ENCODE measurements at places on chromosomes 7 and 10.

DNA sequence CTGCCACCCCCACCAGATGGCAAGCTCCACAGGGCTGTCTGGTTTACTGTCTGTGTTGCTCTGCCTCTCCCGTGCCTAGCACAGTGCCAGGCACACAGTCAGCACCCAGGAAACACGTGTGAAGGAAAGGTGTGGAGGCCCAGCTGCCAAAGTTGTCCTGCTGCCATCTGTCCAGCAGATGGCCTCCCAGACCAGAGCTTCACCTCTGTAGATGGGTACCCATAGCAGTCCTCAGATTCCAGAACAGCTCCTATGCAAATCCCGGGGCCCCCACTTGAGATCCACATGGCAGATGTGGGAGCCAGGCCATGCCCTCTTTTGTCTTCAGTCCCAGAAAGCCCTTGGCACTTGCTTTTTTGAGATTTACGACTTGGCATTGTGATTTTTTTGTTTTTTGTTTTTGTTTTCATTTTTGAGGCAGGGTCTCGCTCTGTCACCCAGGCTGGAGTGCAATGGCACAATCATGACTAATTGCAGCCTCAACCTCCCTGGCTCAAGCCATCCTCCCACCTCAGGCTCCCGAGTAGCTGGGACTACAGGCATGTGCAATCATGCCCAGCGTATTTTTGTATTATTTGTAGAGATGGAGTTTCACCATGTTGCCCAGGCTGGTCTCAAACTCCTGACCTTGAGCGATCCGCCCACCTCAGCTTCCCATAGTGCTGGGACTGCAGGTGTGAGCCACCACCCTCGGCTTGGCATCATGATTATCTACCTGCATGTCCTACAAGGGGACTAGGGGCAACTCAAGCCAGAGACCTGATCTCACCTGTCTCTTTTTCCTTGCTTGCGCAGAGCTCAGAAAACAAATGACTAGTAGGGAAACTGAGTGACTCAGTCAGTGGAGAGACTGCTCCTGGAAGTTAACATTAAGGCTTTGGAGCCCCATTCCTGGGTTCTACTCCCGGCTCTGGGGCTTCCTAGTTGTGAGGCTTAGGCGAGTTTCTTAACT is 16.9 kb upstream of the PALD1 start:
- H3K27me3 ChIP-seq, result peaks cover 10% of the 10 kb centered on the region
- peaks cover 3% of the 10 kb centered on the region for H3K4me1 ChIP-seq
- H3K36me3 ChIP-seq, result no peaks in the 10 kb centered on the region
- DNase-seq, result peak; percentile 75
- H3K27ac ChIP-seq, result no peak overlapping the region

GRCh38 chr7:81367326-81367931 is 402.4 kb downstream of the HGF start:
- DNase-seq, result no peak
- H3K27me3 ChIP-seq, result no peaks in the 10 kb centered on the region
- no peak overlapping the region for H3K4me3 ChIP-seq
- H3K27ac ChIP-seq, result no peak overlapping the region
- H3K4me1 ChIP-seq, result peaks cover 3% of the 10 kb centered on the region

DNA sequence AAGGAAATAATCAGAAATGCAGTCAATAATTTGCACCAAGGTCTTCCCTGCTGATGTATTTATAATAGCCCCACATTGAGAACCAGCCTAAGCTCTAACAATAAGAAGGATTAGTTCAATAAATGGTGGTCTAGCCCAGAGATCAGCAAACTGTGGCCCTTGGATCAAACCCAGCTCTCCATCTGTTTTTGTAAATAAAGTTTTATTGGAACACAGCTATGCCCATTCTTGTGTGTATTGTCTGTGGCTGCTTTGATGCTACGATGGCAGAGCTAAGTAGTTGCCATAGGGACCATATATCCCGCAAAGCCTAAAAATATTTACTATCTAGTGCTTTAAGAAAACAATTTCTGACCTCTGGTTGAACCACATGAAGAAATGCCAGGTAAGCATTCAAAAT is 154.9 kb downstream of the EMX2 start:
- H3K27ac ChIP-seq, result no peak overlapping the region
- no peak for DNase-seq
- no peaks in the 10 kb centered on the region for H3K27me3 ChIP-seq
- H3K4me1 ChIP-seq, result no peaks in the 10 kb centered on the region
- no peaks in the 10 kb centered on the region for H3K36me3 ChIP-seq

- peaks cover 39% of the 10 kb centered on the region for H3K4me1 ChIP-seq
- H3K4me3 ChIP-seq, result peak overlapping the region; percentile 23
- DNase-seq, result peak; percentile 90
- peak overlapping the region; percentile 90 for H3K27ac ChIP-seq
- peaks cover 12% of the 10 kb centered on the region for H3K36me3 ChIP-seq
These were observed 103.8 kb downstream of the TCF7L2 start for GRCh38 chr10:113053881-113054280.

- no peak overlapping the region for H3K27ac ChIP-seq
- no peaks in the 10 kb centered on the region for H3K27me3 ChIP-seq
These were observed 9.6 kb downstream of the PDZD8 start for GRCh38 chr10:117365612-117366011.

- no peak overlapping the region for H3K27ac ChIP-seq
- peak; percentile 15 for DNase-seq
- no peaks in the 10 kb centered on the region for H3K36me3 ChIP-seq
- no peaks in the 10 kb centered on the region for H3K27me3 ChIP-seq
- H3K4me1 ChIP-seq, result no peaks in the 10 kb centered on the region
These were observed 84.3 kb downstream of the GLRX3 start for GRCh38 chr10:130220251-130221185.

GRCh38 chr10:43781480-43782361 is 133.0 kb upstream of the ZNF32 start:
- DNase-seq, result no peak
- no peaks in the 10 kb centered on the region for H3K4me1 ChIP-seq
- no peak overlapping the region for H3K4me3 ChIP-seq
- no peaks in the 10 kb centered on the region for H3K27me3 ChIP-seq
- H3K36me3 ChIP-seq, result no peaks in the 10 kb centered on the region
- no peak overlapping the region for H3K27ac ChIP-seq

DNA sequence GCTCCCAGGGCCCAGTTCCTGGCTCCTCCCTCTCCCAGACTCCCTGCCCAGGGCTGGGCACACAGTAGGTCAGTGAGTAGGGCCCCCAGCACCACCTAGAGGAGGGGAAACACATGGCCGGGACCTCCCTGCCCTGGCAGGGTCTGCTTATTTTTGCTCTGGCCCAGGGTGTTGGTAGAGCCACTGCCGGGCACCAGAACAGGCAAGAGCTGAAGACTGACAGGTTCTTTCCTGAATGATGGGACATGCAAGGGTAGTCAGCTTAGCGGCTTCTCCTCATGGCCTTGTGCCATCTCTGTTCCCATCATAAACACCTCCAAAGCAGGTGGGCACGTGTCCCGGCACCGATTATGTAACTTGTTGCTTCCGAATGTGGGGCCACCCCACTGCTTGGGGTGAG is 86.5 kb downstream of the NEURL1 start:
- no peaks in the 10 kb centered on the region for H3K27me3 ChIP-seq
- no peak overlapping the region for H3K4me3 ChIP-seq
- DNase-seq, result peak; percentile 74
- H3K4me1 ChIP-seq, result no peaks in the 10 kb centered on the region

- no peaks in the 10 kb centered on the region for H3K4me1 ChIP-seq
- no peak for DNase-seq
- H3K27me3 ChIP-seq, result no peaks in the 10 kb centered on the region
- H3K36me3 ChIP-seq, result no peaks in the 10 kb centered on the region
These were observed 26.6 kb upstream of the WNT8B start for GRCh38 chr10:100436255-100436654.

GRCh38 chr10:71521504-71522441 is 125.1 kb downstream of the CDH23 start:
- H3K4me3 ChIP-seq, result no peak overlapping the region
- no peak overlapping the region for H3K27ac ChIP-seq

GRCh38 chr10:18140149-18140956 is at the start of gene CACNB2:
Gene CACNB2, plus strand, starts transcription at chr10:18140424.
- H3K4me3 ChIP-seq, result peak within 1 kb of the TSS; percentile 86
- H3K36me3 ChIP-seq, result no peaks in the 10 kb centered on the region
- no peak within 1 kb of the TSS for H3K27ac ChIP-seq
- H3K4me1 ChIP-seq, result peaks cover 2% of the 10 kb centered on the region

DNA sequence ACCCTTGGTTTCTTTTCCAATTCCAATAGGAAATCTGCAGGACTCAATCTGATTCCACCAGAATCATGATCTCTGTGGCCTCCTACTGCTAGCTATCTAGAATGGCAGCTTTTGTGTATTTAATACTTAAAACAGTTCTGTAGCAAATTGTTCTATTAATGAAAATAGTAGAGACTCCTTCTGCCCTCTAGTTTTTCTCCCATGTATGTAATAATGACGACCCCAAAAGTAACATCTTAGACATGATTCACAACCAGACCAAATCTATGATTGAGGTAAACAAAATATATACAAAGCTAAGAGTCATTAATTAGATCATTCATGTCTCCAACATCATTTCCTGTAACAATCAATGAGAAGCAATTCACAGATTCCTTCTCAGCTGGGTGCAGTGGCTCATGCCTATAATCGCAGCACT is 259.1 kb upstream of the MKLN1 start:
- no peaks in the 10 kb centered on the region for H3K36me3 ChIP-seq
- DNase-seq, result no peak
- no peaks in the 10 kb centered on the region for H3K27me3 ChIP-seq
- H3K4me3 ChIP-seq, result no peak overlapping the region
- no peak overlapping the region for H3K27ac ChIP-seq

- no peaks in the 10 kb centered on the region for H3K27me3 ChIP-seq
- H3K4me3 ChIP-seq, result no peak overlapping the region
- no peaks in the 10 kb centered on the region for H3K36me3 ChIP-seq
- no peak for DNase-seq
- no peak overlapping the region for H3K27ac ChIP-seq
- no peaks in the 10 kb centered on the region for H3K4me1 ChIP-seq
These were observed 224.3 kb upstream of the PHYHIPL start for GRCh38 chr10:58952162-58952601.

GRCh38 chr7:121109145-121109544 is 120.6 kb downstream of the CPED1 start:
- no peaks in the 10 kb centered on the region for H3K27me3 ChIP-seq
- no peak overlapping the region for H3K4me3 ChIP-seq

DNA sequence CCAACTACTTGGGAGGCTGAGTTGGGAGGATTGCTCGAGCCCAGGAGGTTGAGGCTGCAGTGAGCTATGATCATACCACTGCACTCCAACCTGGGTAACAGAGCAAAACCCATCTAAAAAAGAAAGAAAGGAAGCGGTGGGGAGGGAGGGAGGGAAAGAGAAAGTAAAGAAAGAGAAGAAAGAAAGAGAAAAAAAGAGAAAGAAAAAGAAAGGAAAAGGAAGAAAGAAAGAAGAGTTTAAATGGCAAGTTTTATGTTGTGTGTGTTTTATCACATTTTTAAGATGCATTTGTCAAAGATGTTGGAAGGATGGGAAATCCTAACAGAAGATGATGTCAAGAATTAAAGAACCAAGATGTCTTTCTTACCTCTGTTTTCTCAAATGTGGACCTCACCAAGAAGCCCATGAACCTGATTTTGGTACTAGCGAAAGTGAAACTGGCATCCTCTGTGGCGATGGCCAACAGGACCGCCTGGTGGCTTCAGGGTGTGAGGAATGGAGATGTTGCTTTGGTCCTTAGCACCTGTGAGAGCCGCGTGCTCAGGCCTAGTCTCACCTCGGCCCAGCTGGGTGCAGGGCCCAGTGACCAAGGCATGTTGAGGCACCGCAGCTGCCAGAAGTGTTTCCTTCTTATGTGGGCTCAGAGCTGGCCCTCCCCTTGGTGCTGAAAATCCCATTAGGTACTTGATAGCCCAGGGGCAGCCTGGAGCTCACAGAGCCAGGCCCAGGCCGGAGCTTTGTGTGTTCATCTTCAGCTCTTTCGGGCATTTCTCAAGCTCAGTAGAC is 9.8 kb downstream of the UCMA start:
- no peak overlapping the region for H3K4me3 ChIP-seq
- no peak overlapping the region for H3K27ac ChIP-seq
- peaks cover 3% of the 10 kb centered on the region for H3K4me1 ChIP-seq
- DNase-seq, result no peak
- H3K36me3 ChIP-seq, result no peaks in the 10 kb centered on the region

GRCh38 chr7:20326342-20326741 is 4.4 kb upstream of the ITGB8 start:
- H3K36me3 ChIP-seq, result no peaks in the 10 kb centered on the region
- H3K4me1 ChIP-seq, result no peaks in the 10 kb centered on the region
- no peak overlapping the region for H3K27ac ChIP-seq
- DNase-seq, result no peak
- H3K27me3 ChIP-seq, result no peaks in the 10 kb centered on the region

- 0 out of 2 replicates have a peak, but pooled peaks cover 5% of the 10 kb centered on the region for H3K4me1 ChIP-seq
- DNase-seq, result no peak
- no peak overlapping the region for H3K4me3 ChIP-seq
- H3K36me3 ChIP-seq, result no peaks in the 10 kb centered on the region
These were observed 37.8 kb downstream of the AOAH start for GRCh38 chr7:36686499-36686898.

- H3K27me3 ChIP-seq, result no peaks in the 10 kb centered on the region
- no peak overlapping the region for H3K4me3 ChIP-seq
- DNase-seq, result no peak
- no peak overlapping the region for H3K27ac ChIP-seq
- no peaks in the 10 kb centered on the region for H3K4me1 ChIP-seq
These were observed 6.3 kb downstream of the RSBN1L start for GRCh38 chr7:77702513-77702912.

DNA sequence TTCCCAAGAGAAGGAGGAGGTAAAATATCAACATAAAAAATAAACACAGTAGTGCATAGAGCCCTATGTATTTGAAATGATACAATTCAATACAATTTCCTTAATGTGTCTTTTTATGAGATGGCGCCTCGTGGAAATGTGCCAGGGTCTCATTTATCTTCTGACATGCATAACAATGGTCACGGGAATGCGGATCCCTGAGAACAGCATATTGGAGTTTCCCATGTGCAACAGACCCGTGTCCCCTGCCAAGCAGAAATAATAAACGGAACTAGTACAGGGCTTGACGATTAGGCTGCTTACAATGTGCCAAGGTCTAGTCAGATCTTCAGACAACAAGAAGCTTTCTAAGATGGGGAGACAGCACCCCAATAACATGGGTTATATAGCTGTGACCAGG is 217.9 kb downstream of the ARHGAP21 start:
- H3K27ac ChIP-seq, result no peak overlapping the region
- H3K27me3 ChIP-seq, result no peaks in the 10 kb centered on the region
- no peaks in the 10 kb centered on the region for H3K4me1 ChIP-seq
- H3K4me3 ChIP-seq, result no peak overlapping the region

- no peak for DNase-seq
- H3K4me1 ChIP-seq, result peaks cover 3% of the 10 kb centered on the region
- H3K36me3 ChIP-seq, result no peaks in the 10 kb centered on the region
- H3K4me3 ChIP-seq, result no peak overlapping the region
- no peaks in the 10 kb centered on the region for H3K27me3 ChIP-seq
These were observed 19.9 kb upstream of the FAM180A start for GRCh38 chr7:135768467-135768866.
